ENCODE measurements at places on chromosomes 12 and 14.

GRCh38 chr12:73112035-73112816 lies 840.1 kb downstream of the TRHDE start:
- DNase-seq: no peak

DNA sequence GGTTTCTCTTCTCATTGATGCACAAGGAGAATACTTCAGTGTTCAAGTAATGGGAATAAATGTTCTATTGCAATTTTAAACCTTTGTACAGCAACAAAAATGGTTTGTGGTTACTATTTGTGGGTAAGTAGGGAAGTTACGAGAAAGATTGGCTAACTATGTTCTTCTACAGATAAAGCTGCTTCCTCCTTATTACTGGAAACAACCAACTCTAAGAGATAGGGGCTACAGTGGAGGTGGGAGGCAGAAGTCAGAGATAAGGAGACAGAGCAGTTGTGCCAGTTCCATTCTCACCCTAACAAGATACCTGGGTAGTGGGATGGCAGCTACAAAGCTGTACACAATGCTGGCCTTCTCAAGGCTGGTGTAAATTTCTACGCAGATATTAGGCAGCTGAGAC lies 16.2 kb downstream of the NOXRED1 start:
- no peak for DNase-seq

DNA sequence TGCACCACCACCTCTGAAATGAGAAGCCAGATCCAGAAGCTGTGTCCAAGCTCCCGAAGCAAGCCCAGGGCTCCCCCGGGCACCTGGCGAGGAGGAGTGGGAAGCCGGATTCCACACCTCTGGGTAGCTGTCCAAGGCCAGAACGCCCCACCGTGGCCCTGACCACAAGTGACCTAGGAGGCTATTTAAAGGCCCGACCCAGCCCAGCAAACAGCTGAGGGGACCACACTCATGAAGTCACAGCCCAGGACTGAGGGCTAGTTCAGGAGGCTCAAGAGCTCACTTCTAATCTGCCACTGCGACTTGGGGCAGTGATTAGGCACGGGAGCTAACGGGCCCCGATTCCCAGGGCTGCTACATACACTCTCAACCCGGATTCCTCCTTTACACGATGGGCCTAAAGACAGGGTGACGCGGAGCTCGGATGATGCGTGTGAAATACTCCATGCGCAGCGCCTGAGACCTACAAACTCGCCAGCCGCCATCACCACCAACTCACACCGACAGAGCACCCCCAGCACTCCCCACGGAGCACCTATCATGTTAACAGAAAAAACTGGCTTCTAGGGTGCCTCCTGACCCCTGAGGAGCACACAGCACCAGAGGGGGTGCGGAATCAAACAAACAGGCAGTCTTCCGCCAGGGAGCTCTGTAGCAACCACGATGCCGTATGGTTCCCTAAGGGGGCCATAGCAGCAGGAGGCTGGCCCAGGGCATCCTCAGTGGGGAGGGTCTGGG lies 84.0 kb upstream of the GPR68 start:
- no peak for DNase-seq

DNA sequence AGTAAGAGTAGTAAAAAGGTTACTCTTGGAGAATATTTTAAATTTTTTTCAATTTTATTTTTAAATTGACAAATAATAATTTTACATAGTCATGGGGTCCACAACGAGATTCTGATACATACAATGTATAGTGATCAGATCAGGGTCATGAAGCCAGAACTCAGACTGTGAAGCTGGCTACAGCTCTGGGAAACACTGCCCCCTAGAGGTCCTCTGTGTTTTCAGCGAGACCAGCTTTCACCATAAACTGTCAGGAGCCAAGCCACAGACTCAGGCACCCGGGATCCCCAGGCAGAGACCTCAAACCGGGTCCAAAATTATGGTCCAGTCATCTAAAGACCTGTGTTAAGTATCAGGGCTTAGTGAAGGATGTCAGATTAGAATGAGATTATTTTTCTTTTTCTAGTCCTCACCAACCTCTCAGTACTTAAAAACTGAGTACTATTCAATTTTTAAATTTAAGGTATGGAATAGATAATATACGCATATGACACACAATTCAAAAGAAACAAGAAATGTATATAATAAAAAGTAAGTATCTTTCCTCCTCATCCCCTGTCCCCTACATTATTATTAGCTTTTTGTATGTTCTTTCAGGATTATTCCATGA lies 397.1 kb downstream of the MDGA2 start:
- peak; percentile 43 for DNase-seq
